ENCODE measurements at places on chromosomes 2 and 18.

GRCh38 chr2:27065128-27065527 is 6.3 kb downstream of the OST4 start:
- DNase-seq: no peak

- DNase-seq: peak; percentile 69
Observed at GRCh38 chr2:239065962-239066361, 218.1 kb downstream of the TWIST2 start.

DNA sequence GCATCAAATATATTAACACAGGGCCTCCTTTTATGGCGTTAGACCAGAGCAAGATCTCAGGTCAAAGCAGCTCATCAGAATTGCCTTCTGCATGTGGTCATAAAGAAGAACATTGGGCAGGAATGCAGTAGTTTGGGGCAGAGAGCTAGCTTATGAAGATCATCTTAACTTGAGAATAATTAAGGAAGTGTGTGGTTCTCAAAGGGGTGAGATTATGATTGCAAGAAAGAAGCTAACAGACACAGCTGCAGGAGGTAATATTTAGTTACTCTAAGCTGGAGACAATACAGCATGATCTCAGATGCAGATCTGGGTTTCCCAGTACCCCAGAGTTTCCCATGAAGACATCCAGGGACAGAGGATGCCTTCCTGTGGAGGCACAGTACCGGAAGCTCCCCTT is 91.6 kb downstream of the TTC27 start:
- no peak for DNase-seq

DNA sequence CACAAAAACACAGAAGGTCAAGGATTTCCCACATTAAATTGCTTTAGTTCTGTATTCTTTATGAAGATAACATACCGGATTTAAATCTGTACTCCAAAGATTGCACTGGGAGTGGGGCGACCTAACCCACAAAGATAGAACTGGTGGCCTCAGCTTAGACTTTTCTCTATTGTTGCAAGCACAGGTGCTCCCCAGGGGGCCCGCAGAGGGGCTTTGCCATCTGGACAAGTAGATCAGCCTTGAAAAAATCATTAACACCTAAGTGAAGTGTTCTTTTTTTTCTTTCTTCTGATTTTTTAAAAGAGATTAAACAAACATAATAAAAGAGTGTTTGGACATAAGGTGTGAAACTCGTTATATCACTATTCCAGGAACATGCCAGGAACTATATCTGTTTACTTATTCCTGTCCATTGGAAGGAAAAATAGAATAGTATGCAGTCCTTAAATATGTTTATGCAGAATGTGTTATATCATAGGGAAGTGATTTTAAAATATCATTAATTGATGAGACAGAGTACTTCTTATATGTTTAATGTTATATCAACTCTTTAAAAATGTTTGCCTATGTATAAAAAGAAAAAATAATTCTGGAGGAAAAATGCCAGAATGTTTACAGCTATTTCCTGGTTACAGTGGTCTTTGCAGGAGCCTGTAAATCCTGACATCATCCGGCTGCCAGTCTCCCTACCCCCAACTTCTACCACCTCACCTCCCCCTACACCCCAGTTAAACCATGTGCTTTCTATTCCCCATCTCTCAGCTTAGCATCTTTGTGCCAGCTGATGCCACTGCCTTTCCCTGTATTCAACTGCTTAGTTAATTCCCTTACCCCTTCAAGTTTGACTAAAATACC is 679.2 kb downstream of the CNTNAP5 start:
- no peak for DNase-seq

GRCh38 chr2:18412980-18413675 is 147.3 kb downstream of the RDH14 start:
- DNase-seq: no peak

DNA sequence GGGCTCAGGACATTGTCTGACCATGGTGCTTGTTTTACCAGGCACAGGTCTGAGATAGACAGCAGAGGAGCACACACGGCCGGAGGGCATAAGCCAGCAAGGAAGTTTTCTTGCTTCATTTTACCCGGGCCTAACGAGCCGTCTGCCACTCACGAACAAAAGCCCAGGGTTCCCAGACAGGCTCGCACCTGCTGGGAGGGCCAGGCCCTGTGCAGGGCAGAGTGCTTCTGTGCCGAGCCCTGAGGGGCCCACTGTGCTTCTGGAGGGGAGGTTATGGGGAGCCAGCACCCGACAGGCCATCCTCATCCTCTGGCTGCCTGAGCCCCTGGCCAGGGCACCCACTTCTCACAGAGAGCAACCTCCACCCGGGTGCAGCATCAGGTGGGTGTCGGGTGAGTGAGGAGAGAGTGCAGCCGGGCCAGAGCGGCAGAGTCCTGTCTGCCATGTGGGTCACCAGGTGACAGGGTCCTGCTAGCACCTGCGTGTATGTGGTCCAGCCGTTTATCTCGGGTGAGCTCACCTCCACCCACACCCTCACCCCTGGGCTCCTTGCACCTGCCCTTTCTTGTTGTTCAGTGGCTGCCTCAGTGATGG is 297.9 kb downstream of the NDUFA10 start:
- DNase-seq: no peak

GRCh38 chr2:85768713-85769112 is 14.9 kb downstream of the ATOH8 start:
- no peak for DNase-seq

- DNase-seq: peak; percentile 39
Observed at GRCh38 chr2:64291181-64291580, 147.0 kb upstream of the PELI1 start.

- DNase-seq: no peak
Observed at GRCh38 chr2:118843483-118844132, 3.8 kb downstream of the EN1 start.

GRCh38 chr2:131156452-131157149 is 51.5 kb downstream of the PLEKHB2 start:
- no peak for DNase-seq

DNA sequence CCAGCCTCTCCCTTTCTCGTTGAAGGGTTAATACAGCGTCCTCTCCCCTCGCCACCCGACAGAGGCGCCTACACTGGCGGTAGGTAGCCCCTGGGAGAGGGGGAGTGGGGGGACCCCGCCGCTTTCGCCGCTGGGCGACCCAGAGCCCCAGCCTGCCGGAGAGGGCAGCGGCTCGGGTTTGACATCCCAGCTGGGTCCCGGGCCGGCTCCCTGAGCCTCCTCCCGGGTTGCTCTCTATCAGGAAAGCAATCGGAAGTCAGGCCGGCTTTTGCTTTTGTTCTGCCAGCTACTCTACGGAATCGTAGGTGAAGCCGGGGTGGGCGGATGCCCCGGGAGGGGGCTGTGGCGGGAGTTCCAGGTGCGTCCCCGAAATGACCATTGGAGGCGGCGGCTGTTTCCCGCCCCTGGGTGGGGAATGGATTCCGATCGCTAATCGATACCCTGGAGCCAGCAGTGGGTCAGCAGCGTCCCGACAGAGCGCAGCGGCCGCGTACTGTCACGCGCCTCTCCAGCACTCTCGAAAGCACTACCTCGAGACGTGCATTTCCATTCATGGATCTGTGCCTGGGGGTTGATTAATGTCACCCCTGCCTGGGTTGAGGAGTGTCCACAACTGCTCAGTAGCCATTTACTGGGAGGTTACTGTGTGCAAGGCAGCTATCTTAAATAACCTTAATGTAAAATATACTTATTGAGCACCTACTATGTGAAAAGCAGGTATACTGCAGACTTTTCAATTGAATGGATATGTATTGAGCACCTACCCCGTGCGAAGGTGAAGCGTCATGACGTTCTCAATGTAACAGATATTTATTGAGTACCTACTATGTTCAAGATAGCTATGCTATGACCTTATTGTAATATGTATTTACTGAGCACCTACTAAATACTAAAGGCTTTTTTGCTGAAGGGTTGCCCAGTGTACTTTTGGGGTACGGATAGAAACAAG is 1.1 kb downstream of the MAPK4 start:
- DNase-seq: no peak

- no peak for DNase-seq
Observed at GRCh38 chr2:142557391-142557790, 320.1 kb upstream of the KYNU start.

DNA sequence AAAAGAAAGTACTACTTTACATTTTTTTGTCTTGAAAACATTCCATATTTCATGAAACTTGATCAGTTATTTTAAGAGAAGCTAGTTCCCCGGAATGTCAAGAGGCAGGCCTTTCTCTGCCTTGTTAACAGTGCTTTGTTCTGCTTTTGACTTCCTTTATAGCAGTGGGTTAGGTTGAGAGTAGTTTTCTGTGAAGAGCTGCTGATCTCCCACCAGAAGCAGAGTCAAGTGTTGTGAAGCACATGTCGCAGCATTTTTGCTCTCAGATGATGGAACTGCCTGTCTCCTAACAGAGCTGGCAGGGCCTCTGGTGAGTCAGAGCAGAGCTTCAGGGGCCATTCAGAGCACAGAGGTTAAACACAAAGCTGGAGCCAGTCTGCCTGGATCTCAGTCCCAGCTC is 871.8 kb downstream of the SLC4A3 start:
- no peak for DNase-seq

DNA sequence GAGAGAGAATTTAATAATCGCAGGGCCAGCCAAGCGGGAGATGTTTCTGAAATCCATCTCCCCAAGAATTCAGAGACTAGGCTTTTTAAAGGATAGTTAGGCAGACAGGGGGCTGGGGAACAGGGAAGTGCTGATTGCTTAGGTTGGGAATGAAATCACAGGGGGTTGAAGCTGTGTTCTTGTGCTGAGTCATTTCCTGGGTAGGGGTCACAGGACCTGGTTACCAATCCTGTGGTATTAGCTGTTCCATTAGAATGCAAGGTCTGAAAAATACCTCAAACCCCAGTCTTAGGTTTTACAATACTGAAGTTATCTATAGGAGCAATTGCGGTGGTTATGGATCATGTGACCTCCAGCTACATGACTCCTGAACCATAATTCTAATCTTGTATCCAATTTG is 4.6 kb downstream of the SP140 start:
- peak; percentile 79 for DNase-seq

- DNase-seq: no peak
Observed at GRCh38 chr2:170362313-170362870, 184.4 kb downstream of the MYO3B start.

DNA sequence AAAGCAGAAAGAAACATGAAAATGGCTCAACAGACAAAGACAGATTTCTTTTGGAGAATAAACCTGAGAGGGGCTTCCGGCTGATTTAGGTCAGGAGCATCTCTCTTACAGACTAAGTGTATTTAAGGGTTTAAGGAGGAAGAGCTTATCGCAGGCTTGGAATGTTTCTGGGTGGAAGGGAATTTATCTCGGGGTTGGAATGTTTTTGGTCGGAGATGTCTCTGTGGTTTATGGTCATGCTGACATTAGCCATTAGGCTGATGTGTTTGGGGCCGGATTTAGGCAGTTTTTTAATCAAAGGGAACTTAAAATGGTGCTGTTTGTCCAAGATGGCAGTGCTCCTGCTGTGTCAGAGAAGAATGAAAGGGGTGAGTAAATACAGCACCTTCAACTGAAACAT is 14.4 kb upstream of the PSMA8 start:
- DNase-seq: no peak

GRCh38 chr2:144631636-144632035 is 111.7 kb upstream of the ZEB2 start:
- no peak for DNase-seq

DNA sequence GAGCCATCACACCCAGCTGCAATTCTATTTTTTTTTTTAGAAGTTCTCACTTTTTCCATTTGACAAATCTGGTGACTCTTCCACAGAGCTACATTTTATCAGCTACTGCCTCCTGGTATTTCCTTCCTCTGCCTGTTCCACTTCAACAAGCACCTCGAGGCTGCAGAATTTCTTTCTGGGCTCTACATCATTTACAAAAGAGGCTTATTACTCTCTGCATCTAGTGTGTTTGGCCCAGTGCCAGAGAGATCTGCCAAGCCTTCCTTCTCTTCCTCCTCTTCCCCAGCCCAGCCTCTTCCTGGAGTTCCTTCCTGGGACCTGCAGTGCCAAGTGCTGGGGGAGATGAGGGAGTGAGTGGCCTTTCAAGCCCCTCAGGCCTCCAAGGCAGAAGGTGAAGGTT is 119.6 kb upstream of the ITGA6 start:
- DNase-seq: no peak

- DNase-seq: no peak
Observed at GRCh38 chr18:75067996-75068645, 140.8 kb downstream of the PTGR3 start.

DNA sequence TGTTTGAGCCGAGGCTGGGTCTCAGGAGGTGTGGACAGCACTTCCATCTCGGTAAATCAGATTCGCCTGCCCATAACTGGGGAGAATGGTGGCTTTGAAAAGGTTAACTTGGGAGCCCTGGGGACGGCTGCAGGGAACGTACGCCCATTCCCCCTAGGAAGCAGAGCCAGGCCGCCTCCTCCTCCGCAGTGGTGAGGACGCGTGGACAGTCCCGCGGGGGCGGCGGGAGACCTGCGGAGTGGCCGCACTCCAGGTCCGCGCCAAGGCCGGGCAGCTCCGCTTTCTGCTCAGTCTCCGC is 845 bp upstream of the MYCN start:
- DNase-seq: no peak

DNA sequence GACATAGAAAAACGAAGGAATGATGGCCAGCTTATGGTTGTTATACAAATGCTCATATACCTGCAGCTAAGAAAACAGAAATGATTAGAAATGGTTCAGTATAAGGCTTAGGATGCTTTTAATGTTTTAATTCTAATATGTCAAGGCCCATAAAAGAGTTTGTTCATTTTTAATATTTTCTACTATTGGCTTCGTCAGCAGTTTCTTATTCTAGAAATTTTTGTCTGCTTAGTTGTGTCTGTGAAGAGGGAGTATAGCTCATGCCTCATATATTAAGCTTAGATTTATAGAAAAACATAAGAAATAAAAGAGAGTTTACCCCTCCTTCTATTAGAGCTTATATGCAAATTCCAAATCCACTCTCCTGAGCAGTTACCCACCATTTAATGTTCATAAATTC is 292.6 kb downstream of the SLC8A1 start:
- no peak for DNase-seq

DNA sequence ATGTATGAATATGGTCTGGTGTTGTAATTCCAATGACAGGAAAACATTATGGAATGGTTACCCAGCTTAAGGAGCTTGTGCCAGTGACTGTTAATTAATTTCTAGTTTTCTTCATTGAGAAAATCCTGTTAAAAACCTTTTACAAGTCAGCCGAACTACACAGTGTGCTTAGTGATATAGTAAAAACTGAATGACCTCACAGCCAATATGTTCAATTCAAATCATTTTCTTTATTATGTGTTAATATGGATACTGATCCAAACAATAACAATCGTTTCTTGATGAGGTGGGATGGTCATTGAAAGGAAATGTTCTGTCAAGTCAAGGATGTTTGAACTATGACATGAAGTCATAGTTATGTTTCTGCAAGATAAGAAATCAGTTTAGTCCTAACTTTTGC is 41.6 kb upstream of the RMDN2 start:
- DNase-seq: no peak

DNA sequence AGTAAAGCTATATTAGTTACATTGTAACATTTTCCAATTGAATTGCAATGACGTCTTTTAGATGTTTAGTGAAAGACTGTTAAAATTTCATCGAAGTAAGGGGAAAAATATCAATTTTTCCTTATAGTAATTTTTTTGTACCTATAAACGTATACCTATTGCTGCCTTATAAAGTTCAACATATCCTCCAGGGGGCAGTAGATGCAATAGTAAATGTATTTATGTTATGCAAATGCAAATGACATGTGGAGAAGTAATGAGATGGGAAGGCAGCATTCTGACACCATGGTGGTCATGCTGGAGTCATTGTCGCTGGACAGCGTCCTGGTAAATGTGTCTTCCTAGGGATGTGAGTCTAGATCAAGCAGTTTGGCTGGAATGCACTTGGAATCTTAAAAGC is 38.7 kb downstream of the MSTN start:
- DNase-seq: peak; percentile 71

All from NB4 (cell line).